ENCODE measurements at places on chromosomes 7 and 10. TPM values are rescaled to one million over a fixed set of nuclear protein-coding genes. Genes with fewer than 3 reads are reported as not detected.

Gene SPAG6
- not detected for total RNA-seq

Gene AKR1C8
- total RNA-seq, result not detected

Gene LBX1
- total RNA-seq, result not detected

Gene ASIC3
- total RNA-seq, result 5.9 TPM

Gene DGKB
- 0.24 TPM for total RNA-seq

DNA sequence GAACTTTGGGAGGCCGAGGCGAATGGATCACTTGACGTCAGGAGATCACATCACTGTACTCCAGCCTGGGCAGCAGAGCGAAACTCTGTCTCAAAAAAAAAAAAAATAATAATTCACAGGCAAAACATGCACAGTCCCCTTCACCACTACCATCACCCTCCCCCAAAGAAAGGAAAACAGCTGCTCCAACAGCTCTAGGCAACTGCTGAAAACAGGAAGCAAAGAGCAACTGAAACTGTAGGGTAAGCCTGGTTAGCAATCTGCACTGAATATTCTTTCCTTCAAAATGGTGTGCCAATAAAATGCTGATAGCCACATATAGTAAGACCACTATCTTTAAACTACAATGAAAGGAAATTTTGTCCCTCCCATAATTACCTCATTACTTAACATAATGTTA, 11.8 kb downstream of the NT5C2 start:
- DNase-seq, result no peak
- H3K27ac ChIP-seq, result no peak overlapping the region
- no peaks in the 10 kb centered on the region for H3K4me1 ChIP-seq

- H3K4me1 ChIP-seq, result no peaks in the 10 kb centered on the region
- no peaks in the 10 kb centered on the region for H3K36me3 ChIP-seq
- peaks cover 39% of the 10 kb centered on the region for H3K27me3 ChIP-seq
- no peak overlapping the region for H3K27ac ChIP-seq
- H3K4me3 ChIP-seq, result no peak overlapping the region
Observed at GRCh38 chr10:66926841-66927240, 1.0 kb downstream of the LRRTM3 start.

DNA sequence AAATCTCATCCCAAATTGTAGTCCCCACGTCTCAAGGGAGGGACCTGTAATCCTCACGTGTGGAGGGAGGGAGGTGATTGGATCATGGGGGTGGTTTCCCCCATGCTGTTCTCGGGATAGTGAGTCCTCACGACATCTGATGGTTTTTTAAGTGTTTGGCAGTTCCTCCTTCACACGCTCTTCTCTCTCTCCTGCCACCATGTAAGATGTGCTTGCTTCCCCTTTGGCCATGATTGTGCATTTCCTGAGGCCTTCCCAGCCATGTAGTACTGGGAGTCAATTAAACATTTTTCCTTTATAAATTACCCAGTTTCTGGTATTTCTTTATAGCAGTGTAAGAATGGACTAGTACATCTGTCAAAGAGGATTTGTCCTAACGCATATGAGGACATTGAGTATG, 59.5 kb downstream of the RGS10 start:
- H3K27me3 ChIP-seq, result peaks cover 16% of the 10 kb centered on the region
- DNase-seq, result no peak
- H3K27ac ChIP-seq, result no peak overlapping the region
- H3K4me1 ChIP-seq, result no peaks in the 10 kb centered on the region
- H3K4me3 ChIP-seq, result no peak overlapping the region
- no peaks in the 10 kb centered on the region for H3K36me3 ChIP-seq

GRCh38 chr10:78464856-78465267, 431.2 kb downstream of the RPS24 start:
- H3K27me3 ChIP-seq, result peaks cover 6% of the 10 kb centered on the region
- no peak for DNase-seq
- H3K27ac ChIP-seq, result no peak overlapping the region
- H3K4me1 ChIP-seq, result peaks cover under 1% of the 10 kb centered on the region
- no peaks in the 10 kb centered on the region for H3K36me3 ChIP-seq

- H3K27me3 ChIP-seq, result peaks cover 3% of the 10 kb centered on the region
- H3K4me1 ChIP-seq, result peaks cover 28% of the 10 kb centered on the region
- peak overlapping the region; percentile 82 for H3K27ac ChIP-seq
- H3K4me3 ChIP-seq, result peak overlapping the region; percentile 74
Observed at GRCh38 chr7:142798451-142799436, 28.0 kb downstream of the PRSS2 start.

DNA sequence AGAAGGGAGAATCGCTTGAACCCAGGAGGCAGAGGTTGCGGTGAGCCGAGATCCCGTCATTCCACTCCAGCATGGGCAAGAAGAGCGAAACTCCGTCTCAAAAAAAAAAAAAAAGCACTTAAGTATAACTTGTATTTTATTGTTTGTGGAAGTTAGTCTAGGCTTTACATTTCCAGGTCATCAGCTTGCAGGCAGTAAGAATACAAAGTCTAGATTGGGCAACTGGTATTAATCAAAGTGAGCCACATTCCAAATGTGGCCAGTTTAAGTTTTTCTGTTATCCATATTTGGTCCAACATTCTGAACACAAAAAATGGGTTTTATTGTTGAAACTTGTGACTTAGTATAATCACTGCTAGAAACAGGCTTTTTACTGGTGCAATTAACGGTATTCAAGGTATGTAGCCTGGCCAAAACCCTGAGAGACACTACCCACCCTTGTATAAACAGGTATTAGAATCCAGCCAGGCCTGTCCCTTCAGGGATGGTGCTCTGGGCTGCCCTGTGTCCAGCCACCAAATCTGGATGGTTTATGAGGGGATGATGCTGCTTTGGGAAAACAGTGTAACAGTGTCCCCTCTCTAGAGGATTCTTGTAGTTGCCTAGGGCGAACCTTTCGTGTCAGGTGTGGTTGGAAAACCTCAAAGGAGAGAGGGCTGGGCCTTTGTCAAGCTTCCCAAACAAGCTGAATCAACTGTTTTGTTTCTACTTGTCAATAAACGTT, 122.1 kb upstream of the EFCAB10 start:
- no peaks in the 10 kb centered on the region for H3K4me1 ChIP-seq
- no peak overlapping the region for H3K4me3 ChIP-seq
- no peak for DNase-seq

DNA sequence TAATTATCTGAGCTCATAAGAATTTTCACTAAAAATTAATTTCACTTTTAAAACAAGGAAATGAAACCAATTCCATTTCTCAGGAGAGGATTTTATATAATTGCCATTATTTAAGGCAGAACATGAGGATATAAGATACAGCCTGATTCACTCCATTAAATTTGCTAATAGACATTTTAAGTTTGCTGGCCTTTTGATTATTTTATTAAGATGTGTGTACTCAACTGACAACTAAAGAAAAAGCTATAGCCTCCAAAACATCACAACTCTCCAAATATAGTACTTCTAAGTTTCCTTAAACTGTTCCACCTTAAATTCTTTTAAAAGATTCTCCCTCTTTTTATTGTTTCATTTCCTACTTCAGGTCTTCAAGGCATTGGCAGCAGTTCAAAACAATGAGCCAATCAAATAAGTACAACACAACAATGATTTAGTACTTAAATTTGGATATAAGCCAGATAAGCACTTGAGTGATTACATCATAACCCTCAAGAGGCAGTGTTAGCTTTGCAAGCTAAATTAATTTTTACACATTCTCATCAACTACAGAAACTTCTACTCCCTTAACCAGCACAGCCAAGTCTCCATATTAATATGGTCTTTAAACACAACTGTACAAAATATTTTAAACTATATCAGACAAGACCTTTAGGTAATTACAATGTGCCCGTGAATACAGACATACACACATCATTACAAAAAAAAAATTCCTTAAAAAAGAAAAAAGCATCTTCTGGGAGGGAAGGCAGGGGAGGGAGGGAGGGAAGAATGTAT, 121.8 kb downstream of the KMT2C start:
- peak; percentile 92 for DNase-seq
- H3K4me3 ChIP-seq, result no peak overlapping the region
- H3K4me1 ChIP-seq, result peaks cover 6% of the 10 kb centered on the region
- peaks cover 7% of the 10 kb centered on the region for H3K36me3 ChIP-seq

DNA sequence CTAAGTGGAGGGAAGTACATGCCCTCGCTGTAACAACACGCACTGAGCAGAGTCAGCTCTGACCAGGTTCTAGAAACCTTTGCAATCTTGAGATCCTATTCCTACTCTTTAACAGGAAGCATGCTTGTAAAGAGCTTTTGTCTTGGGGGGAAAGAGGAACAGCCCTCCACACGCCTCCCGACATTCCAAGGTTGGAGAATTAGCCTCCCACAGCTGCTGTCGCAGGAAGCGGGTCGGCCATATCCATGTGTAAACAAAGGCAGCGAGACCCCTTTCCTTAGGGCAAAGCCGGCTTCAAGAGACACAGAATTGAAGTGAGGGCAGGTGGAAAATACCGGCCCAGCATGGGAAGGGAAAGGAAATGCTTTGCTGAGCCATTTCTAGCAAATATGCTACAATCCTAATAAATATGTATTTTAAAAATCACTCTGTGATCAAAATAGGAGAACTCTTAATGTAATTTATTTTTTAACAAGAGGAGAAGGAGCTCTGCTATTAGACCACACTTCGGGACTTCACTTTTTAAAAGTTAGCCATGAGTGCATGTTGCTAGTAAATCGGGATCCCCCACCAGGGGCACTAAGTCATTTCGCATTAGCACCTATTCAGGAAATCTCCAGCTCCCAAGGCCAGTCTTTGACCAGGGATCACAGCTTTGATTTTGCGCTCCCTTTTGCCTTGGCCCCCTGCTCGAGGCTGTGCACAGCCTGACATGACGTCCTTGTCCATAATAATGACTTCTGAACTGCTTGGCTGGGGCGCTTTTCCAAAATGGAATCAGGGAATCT, 55.9 kb downstream of the FAM204A start:
- no peak overlapping the region for H3K4me3 ChIP-seq
- DNase-seq, result no peak
- no peaks in the 10 kb centered on the region for H3K4me1 ChIP-seq
- H3K27ac ChIP-seq, result no peak overlapping the region
- no peaks in the 10 kb centered on the region for H3K27me3 ChIP-seq
- no peaks in the 10 kb centered on the region for H3K36me3 ChIP-seq

DNA sequence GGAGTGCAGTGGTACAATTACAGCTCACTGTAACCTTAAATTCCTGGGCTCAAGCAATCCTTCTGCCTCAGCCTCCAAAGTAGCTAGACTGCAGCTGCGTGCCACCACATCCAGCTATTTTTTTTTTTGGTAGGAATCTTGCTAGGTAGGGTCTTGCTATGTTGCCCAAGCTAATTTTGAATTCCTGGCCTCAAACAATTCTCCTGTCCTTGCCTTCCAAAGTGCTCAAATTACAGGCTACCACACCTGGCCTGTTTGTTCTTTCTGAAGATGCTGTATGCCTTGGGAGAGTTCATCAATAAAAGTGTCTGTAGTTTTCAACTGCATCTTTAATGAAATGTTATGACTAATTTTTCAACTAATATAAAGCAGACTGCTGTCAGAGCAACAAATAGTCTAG, 452 bp downstream of the SAMD9 start:
- peak overlapping the region; percentile 58 for H3K4me3 ChIP-seq
- peaks cover 15% of the 10 kb centered on the region for H3K4me1 ChIP-seq
- no peak for DNase-seq
- H3K36me3 ChIP-seq, result no peaks in the 10 kb centered on the region

DNA sequence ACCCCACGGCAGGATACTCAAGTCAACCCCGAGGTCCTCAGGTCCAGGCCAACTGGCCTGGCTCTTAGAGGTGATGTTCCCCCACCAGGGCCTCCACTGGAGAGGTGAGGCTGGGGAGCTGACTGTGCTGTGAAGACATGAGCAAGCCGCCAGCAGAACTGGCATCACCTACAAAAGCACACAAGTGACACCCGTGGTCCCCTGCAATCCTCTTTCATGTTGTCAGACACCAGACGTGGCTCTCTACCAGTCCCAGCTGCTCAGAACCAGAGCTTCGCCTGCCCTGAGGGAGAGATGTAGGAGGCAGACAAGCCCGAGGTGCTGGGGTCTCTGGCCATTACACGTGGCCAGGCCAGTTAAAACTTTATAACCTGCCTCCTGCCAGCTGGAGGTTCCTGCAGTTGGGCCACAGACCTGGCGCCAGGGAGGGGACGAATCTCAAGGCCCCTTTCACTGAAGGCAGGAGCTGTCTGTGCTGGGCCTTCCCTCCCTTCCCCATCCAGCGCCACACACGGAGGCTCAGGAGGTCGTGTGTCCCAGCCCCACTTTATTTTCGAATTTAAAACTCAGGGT, 2.2 kb downstream of the COMTD1 start:
- no peak overlapping the region for H3K27ac ChIP-seq
- no peaks in the 10 kb centered on the region for H3K27me3 ChIP-seq
- peaks cover 21% of the 10 kb centered on the region for H3K4me1 ChIP-seq
- H3K36me3 ChIP-seq, result peaks cover 22% of the 10 kb centered on the region
- H3K4me3 ChIP-seq, result no peak overlapping the region
- no peak for DNase-seq

DNA sequence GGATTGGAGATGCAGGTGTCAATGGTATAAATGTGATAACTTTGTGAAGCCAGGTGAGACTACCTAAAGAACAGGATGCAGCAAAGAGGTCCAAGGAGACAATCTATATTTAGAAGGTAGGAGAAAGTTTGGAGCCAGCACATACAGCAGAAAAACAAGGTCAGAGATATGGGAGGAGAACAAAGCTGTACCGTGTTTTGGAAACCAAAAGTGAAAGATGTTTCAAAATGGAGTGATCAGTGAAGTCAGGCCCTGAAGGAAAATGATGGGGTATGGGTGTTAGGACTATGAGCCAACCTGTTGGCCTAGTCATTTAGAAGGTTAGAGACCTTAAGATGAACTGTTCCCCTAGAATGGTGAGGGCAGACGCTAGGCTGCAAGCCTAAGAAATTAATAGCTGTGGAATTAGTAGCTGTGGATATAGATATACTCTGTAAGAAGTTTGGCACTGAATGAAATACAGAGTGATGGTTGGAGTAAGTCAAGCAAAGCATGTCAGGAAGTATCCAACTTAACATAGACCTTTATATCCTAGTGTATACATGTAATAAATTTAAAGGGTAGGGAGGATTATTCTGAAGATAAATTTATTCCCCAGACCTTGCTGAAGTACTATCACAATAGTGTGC, 149.8 kb upstream of the WNT16 start:
- H3K4me1 ChIP-seq, result no peaks in the 10 kb centered on the region
- H3K27ac ChIP-seq, result no peak overlapping the region
- no peak for DNase-seq

- DNase-seq, result peak; percentile 48
- H3K4me3 ChIP-seq, result peak overlapping the region; percentile 15
- H3K27ac ChIP-seq, result no peak overlapping the region
Observed at GRCh38 chr7:79820387-79820786, 314.2 kb upstream of the GNAI1 start.

DNA sequence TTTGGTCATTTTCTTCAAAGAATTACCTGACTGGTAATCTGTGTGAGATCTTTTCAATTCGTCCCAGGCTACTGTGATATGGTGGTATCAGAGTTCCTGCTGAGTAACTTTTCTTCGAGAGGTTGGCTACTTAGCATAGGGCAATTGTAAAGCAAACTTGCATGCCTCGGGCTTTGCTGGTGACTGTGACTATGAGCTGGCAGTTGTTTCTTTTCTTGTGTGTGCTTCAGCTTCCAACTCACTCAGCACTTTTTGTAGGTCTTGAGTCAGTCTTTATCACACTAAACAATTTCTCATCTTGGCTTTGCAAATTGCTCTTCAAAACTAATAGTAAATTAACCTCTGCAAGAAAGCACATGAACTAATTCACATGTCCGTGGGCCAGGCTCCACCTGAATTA, 44.3 kb downstream of the PRR15 start:
- H3K27me3 ChIP-seq, result no peaks in the 10 kb centered on the region
- peaks cover 20% of the 10 kb centered on the region for H3K4me1 ChIP-seq
- no peaks in the 10 kb centered on the region for H3K36me3 ChIP-seq
- H3K4me3 ChIP-seq, result no peak overlapping the region

Data from astrocyte (in vitro differentiated cells and primary cell).